ENCODE measurements at places on chromosomes 5 and 9.

DNA sequence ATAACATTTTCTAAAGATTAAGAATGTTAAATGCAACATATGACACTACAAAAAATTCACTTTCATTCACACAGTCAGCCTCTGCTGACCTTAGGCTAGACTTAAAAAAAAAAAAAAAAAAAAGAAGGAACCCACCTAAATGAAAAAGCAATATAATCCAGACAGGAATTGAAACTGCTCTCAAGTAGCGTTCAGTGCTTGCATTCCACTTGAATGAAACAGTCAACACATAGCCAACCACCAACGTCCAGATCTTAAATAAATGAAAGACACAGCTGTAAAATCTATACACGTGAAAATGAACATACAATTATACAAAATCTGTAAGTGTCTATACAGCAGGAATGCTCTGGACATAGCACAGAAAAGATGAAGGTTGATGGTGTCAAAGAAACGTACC is 11.4 kb downstream of the TMEM245 start:
- no peak for DNase-seq

DNA sequence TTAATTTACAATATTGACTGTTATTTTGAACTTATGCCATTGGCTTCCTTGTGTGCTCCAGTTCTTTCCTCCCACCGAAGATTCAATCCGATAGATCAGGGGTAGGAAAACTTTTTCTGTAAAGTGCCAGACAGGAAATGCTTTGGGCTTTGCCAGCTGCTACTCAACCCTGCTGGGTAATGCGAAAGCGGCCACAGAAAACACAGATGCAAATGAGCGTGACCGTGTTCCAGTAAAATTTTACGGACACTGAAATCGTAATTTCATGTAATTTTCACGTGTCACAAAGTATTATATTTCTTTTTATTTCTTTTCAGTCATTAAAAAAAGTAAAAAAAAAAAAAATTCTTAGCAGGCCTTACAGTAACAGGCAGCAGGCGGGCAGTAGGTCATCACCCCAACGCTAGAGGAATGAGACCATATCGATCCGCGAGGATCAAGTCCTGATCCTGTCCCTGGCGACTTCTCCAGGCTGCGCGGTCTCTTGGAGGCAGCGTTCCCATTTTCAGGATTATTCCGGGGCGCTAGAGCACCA is 599 bp downstream of the NMRK1 start:
- no peak for DNase-seq

DNA sequence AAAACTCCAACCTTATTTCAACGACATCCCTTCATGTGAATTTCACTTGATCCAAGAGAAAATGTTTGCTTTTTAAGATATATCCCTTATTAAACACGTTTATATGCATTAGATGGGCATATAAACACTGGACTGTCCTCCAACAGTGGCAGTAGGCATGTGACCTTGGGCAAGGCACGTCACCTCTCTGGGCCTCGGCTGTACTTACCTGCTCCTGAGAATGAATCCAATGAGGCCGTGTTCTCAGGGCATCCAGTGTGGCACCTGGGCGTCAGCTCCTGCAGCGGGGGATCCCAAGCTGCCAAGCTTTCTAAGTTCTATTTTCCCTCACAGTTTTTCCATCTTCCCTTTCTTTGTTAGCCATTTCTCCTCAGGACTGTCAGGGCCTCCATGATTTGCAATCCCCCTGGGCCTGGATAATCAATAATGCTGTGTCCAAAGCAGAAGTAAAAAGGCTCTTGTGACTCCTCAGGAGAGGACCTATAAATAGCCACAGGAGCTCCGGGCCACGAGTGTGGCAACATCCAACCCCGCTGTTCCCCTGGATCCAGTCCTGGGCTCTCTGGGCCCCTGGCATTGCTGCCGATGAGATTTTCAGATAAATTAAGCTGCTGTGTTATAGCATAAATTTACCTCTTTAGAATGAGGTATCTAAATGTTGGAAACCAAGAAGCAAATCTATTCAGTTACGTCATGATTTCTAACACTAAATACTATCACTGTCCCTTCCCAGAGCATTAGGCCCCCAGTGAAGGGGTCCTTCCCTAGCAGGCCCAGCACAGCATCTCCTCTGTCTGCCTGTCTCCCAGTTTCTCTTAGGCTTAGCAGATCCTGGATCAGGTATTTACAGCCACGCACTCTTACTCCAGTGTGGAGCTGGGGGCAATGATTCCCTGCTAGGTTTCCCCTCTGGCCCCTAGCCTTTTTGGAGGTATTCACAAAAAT is 76.8 kb downstream of the PTPN3 start:
- DNase-seq = no peak

DNA sequence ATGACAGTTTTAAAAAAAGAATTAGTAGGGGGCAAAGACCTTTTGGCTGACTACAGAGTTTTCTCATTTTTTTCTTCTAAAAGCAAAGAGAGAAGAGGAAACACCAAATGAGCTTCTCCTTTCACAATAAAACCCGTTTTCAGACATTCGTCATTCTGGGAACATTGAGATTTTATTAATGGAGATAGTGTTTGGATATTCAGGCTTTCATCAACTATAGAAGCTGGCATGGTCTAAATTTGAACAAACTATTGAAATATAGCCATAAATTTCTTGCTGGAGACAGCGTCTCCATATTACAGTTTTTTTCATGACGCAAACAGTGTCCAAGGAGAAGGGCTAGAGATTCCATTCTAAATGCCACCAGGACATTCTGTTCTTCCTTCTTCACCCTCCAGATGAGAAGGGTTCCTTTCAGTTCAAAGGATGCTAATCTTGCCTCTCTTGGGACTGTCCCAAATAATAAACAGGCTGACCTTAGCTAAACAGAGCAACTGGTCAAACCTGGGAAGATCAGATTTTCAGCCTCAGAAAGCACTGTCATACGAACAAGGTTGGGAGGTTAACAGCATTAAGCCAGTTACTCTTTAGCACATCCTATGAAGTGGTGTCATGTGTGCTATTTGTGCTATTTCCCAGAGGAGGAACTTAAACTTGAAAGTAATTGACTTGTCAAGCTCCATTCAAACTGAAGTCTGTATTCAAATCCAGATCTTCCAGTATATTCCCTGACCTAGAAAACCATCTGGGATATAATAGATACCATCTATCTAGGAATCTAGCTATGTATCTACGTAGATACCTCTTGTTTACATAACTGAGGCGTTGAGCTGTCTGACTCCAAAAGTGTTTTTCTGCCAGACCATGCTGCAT is 125.6 kb downstream of the LPAR1 start:
- DNase-seq = no peak

- DNase-seq = no peak
Measured at GRCh38 chr5:151021746-151022145, 1.4 kb downstream of the GPX3 start.

DNA sequence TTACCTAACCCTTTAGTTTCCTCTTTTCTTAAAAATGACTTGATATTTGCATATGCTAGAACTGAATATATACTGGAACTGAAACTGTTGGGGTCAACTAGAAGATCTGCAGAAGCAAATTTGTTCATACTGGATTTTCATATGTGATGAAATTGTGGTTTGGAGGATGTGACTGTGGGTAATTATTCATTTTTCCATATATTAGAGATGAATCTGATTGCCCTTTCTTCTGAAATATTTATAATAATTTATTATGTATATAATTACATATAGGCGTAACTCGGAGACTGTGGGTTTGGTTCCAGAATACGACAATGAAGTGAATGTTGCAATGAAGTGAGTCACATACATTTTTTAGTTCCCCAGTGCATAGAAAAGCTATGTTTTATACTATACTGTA is 149.1 kb downstream of the ATP10B start:
- DNase-seq = no peak

DNA sequence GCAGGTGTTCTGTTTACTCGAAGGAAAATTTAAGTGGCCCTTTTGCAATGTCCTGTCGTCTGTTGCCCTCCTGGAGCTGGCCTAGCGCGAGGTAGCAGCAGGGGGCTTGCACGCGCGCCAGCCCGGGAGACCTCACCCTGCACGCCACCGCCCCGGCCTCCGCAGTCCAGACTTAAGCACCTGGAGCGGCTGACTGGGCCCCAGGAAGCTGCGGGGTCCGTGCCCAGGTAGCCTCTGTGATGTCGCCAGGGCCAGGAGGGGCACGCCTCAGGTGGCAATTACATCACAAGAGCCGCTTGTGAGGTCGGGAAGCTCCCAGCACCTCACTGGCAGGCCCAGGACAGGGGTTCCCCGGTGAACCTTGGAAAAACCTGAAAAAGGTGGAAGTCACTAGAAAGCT is at the start of gene SAXO1:
Gene SAXO1 (minus strand): TSS at position 195 of the 400 bp plus-strand sequence. CDS start 301 bp downstream, outside the sequence.
- no peak for DNase-seq

GRCh38 chr5:66967102-66967501 is 229.5 kb downstream of the CD180 start:
- no peak for DNase-seq

DNA sequence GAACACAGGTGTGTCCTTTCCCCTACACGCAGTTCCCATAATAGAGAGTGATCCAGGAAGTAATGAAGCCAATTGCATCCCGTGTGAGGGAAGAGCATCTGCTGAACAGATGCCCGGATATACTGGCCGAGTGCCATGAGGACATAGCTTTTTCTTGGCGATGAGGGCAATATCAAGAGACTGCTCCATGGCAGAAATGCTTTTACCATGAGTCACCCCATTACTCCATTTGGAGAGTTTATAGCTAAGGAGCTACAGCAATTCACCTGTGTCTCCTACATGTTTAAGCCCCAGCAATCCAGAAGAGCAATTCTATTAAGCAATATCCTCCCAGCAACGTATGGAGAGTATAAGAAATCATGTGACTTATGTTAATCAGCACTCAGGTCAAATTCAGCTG is 222.0 kb upstream of the KLF4 start:
- DNase-seq = no peak

- no peak for DNase-seq
Measured at GRCh38 chr5:168528521-168529373, at the start of gene FBLL1. TSS of gene FBLL1 (plus strand) at chr5:168529305. CDS start at chr5:168529505, 200 bp downstream.

DNA sequence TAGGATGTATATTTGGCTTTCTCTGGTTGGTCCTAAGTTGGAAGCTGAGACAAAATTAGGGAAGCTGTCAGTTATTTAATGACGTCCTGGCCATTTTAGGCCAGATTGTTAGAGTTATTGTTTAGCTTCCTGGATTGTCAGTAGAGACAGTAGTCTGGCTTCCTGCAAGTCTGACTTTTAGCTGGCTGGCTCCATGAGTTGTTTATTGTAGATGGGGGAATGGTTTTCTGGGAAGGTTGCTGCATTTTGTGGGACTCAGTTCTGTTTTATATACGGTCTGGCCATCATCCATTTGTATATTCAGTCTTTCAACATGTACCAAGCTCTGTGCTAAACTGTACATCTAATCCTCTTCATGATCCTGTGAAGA is 68.3 kb downstream of the SGCD start:
- no peak for DNase-seq

- DNase-seq = no peak
Measured at GRCh38 chr9:121999556-121999955, 93.6 kb downstream of the TTLL11 start.

- DNase-seq = no peak
Measured at GRCh38 chr5:77223653-77224052, 13.2 kb downstream of the PDE8B start.

DNA sequence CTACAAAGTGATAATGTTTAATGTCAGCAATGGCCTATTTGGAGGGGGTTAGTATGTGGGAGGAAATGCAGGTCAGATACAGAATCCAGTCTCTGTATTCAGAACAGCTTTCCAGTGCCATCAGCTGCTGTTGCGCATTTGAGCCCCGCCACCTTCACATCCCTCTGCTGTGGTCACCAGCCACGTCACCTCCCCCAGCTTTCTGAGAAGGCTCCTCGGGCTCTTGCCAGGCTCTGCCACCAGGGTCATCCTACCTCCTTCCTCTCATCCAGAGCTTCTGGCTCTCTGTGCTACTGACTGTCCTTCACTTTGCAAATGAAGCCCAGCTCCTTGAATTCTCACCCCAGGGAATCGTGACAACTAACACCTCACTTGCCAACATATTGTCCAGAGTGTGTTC is 138.8 kb downstream of the PIK3R1 start:
- no peak for DNase-seq

- DNase-seq = no peak
Measured at GRCh38 chr5:143313298-143313852, 90.1 kb downstream of the NR3C1 start.

GRCh38 chr5:174195517-174195916 is 150.0 kb downstream of the NSG2 start:
- DNase-seq = no peak

- DNase-seq = no peak
Measured at GRCh38 chr5:106374956-106375355, 1295.8 kb downstream of the EFNA5 start.

DNA sequence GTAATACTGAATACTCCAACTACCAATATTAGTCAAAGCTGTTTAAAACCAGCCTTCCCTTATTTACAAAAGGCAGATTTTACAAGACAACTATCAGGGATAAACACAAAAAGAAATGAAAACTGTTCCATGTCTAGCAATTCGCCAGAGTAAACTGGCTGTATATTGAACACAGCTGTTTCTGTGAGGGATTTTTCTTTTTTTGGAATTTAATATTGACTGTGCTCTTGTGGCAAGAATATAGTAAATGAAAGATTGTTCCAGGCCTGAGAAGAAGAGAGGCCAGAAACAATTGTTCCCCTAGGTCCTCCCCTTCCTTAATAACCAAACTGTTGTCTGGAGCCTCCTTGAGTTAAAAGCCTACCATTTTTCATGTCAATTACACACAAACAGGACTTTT is 188.6 kb downstream of the PDE4D start:
- DNase-seq = no peak

- no peak for DNase-seq
Measured at GRCh38 chr9:37998881-37999587, 70.0 kb downstream of the SHB start.

- DNase-seq = no peak
Measured at GRCh38 chr9:3807601-3808000, 281.8 kb upstream of the RFX3 start.

DNA sequence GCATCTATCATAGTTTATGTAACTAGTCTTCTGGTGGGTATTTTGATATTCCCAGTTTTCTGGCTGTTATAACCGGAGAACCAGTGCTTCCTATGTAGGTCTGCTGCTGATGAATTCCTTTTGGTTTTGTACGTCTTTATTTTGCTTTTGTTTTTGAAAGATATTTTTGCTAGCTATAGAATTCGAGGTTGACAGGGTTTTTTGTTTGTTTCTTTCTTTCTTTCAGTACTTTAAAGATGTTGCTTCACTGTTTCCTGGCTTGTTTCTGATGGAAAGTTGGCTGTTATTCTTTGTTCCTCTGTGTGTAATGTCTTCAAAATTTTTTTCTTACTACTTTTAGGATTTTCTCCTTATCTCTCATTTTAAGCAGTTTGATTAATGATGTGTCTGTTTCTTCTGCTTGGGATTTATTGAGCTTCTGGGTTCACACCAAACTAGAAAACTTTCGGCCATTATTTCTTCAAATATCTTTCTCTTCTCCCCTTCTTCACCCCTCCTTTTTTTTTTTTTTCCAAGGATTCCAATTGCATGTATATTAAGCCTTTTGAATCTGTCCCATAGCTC is 27.5 kb downstream of the ZNF618 start:
- DNase-seq = no peak

DNA sequence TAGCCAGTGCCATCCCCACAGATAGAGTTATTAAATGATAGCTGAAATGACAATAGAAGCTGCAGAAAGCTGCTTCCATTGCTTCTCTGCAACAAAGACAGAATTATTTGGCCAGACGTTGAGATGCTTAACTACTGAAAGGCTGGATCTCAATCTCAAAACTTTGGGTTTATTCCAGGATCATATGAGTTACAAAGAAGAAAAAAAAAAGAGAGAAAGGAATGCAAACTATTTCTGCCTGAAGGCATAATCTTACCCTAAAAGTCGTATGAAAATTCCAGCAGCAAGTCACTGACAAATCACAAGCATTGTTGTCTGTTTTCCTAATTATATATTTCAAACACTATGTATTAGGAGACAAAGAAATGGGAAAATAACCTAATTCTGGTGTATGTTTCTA is 12.8 kb upstream of the TYRP1 start:
- DNase-seq = no peak
